Body of pancreas (tissue), 4 donors: ENCODE measurements at places on chromosomes 5 and 9.

DNA sequence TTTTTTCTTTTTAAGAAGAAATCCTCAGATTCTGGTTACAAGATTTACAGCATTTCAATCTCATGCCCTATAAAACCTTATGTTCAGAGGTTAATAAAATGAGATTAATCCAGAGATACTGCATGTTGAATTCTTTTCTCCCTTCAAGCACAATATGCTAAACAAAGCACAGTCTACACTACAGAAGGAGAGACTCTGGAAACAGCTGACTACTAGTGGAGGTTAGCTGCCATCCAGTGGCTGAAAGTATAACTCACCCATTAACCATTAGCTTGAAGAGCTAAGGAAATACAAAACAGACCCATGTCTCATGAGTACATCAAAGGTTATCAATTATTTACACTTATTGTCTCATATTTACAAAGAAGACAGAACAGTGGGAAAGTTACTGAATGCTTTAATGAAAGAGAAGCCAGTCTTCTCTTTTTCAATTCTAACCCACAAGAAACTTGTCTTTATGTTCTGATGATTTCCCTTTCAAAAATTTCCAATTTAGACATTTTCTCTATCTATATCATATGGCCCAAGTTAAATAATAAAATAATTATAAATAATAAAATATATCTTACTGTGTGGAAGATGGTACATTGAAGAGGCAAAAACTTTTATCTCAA, 12.7 kb upstream of the DNAH5 start:
- peak; percentile 37 for DNase-seq

- DNase-seq = no peak
These were observed 2.2 kb downstream of the TNFSF15 start for GRCh38 chr9:114803479-114804265.

GRCh38 chr9:69172895-69173294, 1.2 kb upstream of the TJP2 start:
- no peak for DNase-seq

DNA sequence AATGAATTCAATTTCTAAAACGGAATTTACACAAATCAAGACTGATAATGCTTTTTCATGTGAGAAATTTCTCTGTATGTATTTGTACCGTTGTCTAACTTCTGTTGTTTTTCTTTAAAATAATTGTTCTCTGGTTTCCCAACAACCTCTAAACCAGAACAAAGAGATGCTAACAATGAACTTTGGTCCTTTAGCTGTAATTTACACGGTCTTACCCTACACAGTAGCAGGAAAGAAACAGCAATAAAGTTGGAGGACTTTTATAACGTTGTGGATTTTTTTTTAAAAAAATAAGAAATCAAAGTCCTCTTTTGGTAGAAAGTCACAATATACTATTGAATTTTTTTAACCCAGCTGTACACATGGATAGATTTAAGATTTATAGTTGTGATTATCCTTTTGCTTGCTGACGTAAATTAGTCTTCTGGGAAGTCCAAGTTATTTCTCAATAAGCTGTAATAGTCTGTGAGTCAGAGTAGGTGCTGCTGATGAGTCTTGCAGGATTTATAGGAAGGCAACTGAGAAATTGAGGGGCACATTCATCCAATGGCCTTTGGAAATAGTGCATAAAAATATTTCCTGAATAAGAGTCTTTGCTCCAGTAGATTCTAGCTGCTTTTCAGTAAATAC, 76.8 kb upstream of the PCSK1 start:
- DNase-seq = no peak

- no peak for DNase-seq
These were observed 23.9 kb downstream of the CLTA start for GRCh38 chr9:36214571-36214970.

GRCh38 chr9:98854266-98854665, 46.8 kb downstream of the GALNT12 start:
- DNase-seq = no peak
